ENCODE measurements at places on chromosomes 5 and 9.
A peak's percentile ranks its signal among the peaks of the same experiment; 100 is the strongest.

GRCh38 chr5:175623088-175623487, 34.8 kb upstream of the HRH2 start:
- DNase-seq: no peak

- DNase-seq: no peak
These were observed 286.5 kb downstream of the KCTD16 start for GRCh38 chr5:144457160-144457559.

- DNase-seq: peak; percentile 79
These were observed 154.7 kb downstream of the FAM114A2 start for GRCh38 chr5:153883854-153884611.

- peak; percentile 50 for DNase-seq
These were observed 146.9 kb downstream of the KIAA0825 start for GRCh38 chr5:94471521-94471920.

DNA sequence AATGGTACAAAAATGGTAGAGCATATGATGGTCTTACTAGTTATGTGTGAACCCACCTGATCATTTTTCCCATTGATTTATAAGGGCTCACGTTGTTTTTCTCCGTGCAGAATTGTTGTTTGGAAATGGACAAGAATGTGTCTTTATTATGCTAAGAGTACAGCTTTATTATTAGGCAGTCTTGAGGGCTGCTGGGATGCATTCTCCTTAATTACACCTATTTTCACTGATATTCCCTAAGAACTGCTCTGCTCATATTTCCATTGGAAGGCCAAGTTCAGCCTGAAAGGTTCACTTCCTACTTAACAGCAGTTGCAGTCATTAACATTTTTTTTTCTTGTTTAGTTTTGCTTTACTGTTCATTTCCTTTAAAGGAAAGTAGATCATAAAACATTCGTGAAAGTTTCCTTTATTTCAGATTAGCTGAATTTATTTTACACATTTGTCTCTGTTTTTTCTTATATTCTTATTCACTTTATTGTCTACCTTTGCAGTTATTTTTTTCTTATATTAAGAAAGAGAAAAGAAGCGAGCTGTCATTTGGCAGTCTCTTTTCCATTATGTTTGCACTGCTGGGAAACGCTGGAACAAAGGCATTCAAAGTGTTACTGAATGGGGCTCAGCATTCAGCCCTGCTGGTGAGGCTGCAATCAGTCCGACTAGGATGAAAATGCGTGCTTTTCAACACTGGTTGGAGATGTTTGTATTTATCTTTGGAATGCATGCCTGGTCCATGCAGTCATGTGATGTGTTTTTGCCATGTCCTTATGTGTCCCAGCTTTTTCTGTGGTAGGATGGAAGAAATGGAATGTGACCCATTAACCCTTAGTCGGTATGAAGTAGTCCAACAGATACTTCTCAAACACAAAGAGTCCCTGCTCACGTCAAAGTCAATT, 602.7 kb upstream of the ZNF608 start:
- no peak for DNase-seq

DNA sequence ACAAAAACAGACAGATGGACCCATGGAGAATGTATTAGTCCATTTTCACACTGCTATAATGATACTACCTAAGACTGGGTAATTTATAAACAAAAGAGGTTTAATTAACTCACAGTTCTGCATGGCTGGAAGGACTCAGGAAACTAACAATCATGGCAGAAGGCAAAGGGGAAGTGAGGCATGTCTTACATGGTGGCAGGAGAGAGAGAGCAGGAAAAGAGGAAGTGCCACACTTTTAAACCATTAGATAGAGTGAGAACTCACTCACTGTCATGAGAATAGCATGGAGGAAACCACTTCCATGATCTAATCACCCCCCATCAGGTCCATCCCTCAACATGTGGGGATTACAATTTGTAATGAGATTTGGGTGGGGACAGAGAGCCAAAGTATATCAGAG, 808.9 kb downstream of the CDH12 start:
- DNase-seq: no peak

- no peak for DNase-seq
These were observed 218.8 kb upstream of the ADRA1B start for GRCh38 chr5:159697530-159697929.

GRCh38 chr5:166127766-166128570, 2163.5 kb upstream of the WWC1 start:
- no peak for DNase-seq

DNA sequence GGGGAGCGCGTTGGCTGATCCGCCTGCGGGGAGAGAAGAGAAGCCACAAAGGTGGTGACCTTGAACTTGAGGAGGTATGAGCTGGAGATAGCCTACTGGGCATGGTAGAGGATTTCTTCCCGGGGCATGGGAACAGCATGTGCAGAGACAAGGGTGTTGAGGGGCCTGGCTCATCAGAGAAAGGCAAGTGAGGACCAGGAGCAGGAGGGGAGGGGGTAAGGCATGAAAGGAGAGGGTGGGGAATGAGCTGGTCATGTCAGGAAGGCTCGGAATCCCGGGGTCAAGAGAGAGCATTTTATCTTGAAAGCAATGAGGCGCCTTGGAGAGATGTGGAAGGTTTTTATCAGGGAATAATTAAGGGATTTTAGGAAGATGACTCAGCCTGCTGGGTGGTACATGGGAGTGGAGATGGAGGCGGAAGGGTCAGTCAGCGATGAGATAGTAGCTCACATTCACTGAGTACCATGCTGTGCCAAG, 121.1 kb downstream of the LHX2 start:
- DNase-seq: no peak

DNA sequence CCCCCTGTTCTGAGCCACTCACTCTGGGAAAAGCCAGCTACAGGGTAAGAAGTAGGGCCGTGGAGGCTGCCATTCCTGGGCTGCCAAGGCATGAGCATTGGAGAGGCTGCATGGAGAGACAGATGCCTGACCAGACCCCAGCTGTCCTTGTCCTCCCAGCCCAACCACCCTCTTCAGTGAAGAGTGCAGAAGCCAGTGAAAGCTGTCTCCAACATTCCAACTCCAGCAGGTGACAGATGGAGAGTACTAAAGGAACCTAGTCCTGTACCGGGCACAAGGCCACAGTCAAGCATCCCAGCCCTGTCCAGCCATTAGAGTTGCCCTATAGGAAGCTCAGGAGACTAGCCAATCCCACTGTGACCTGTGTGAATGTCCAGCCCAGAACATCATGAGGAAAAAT, 165.1 kb downstream of the DIRAS2 start:
- no peak for DNase-seq

GRCh38 chr5:170109059-170110031, 3.6 kb downstream of the FOXI1 start:
- no peak for DNase-seq

DNA sequence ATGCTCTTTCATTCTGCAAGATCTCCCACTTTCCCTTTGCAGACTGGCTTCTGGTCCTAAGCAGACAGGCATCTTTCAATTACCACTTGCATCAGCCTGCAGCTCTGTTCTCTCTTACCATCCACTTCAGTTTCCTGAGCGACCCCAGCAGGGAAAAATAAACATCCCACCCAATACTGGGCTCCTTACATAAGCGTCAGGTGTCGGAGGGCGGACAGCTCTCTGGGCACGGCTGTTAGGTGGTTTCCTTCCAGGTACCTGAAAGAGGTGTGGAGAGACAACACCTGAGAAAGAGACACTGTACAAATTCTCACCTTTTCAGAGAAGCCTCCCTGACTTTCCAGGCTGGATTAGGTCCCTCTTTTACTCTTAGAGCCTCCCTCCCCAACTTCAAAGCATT, 145.1 kb upstream of the PANK3 start:
- no peak for DNase-seq

DNA sequence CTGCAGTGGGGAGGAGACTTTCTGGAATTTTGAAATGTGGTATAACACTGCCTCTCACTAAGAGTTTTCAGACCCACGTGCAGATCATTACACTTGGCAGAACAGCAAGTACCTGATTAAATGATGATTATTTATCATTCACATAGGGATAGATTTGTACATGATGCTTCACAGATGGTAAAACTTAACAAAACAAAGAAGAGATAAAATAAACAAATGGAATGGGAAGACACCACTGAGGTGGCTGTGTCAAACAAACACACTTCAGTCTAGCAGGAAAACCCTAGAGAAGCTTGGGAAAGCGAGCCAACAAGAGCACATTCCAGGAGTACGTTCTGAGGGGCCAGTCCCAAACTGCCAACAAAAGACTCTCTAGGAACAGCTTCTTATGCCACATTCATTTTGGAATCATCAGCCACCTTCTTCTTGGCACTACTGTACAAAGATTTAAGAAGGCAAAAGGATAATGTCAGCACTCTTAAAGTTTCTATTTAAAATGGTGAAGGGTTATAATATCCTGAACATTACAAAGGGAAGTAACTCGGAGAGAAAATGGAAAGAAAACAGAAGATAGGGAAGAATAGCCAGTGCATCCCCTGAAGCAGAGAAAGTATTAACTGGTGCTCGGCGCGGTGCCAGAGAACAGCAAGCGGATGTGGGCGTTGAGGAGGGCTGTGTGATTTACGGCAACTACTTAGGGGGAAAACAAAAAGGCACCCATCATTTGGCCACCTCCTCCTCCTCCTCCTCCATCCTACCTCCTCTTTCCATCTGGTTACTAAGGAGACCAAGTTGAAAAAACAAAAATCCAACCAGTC, 1.6 kb downstream of the MED27 start:
- DNase-seq: peak; percentile 36

- no peak for DNase-seq
These were observed 86.3 kb downstream of the SLC44A1 start for GRCh38 chr9:105330755-105331154.
